Germinal center (tissue), 1 donor: ENCODE measurements at places on chromosomes 1 and 21.

DNA sequence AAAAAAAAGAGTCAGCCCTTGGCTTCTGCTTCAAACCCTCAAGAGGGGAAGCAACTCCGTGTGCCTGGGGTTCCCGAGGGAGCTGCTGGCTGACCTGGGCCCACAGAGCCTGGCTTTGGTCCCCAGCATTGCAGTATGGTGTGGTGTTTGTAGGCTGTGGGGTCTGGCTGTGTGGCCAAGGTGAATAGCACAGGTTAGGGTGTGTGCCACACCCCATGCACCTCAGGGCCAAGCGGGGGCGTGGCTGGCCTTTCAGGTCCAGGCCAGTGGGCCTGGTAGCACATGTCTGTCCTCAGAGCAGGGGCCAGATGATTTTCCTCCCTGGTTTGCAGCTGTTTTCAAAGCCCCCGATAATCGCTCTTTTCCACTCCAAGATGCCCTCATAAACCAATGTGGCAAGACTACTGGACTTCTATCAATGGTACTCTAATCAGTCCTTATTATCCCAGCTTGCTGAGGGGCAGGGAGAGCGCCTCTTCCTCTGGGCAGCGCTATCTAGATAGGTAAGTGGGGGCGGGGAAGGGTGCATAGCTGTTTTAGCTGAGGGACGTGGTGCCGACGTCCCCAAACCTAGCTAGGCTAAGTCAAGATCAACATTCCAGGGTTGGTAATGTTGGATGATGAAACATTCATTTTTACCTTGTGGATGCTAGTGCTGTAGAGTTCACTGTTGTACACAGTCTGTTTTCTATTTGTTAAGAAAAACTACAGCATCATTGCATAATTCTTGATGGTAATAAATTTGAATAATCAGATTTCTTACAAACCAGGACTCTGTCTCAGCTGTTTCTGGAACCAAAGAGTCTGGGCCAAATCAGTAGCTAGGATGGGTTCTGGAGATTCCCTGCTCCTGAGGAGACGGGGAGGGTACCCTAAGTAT lies 26.8 kb upstream of the KDM4A start:
- DNase-seq: no peak

GRCh38 chr1:110816945-110817344 lies 56.0 kb upstream of the CD53 start:
- no peak for DNase-seq

DNA sequence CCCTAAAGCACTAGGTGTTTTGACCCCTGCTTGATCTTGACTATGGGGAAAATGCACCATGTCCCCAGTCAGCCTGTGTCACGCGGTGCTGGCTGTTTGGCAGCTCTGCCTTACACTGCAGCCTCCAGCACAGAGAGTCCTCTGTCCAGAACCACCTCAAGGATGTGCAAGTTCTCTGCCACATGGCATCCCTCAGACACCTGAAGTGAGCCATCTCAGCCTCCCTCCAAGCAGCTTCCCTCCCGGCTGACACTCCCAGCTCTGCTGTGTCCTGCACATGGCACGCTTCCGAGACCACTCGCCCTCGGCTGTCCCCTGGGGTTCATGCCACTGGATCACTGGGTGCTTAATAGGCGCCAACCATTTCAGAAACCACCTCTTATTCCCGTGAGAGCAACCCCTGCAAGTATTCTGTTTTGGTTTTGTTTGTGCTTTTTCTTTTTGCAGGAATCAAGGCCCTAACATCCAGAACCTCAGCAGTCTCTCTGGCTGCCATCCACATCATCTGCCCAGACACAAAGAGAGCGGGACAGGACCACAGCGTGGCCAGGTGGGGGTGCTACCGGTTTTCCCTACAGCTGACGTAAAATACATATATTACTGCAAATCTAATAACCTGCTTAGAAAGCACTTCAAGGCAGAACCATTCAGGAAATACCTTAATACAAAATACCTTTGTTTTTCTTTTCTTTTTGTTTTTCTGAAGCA lies 45.7 kb downstream of the CAPZB start:
- DNase-seq: no peak

GRCh38 chr1:166073489-166073888 lies 93.3 kb downstream of the FAM78B start:
- DNase-seq: no peak

DNA sequence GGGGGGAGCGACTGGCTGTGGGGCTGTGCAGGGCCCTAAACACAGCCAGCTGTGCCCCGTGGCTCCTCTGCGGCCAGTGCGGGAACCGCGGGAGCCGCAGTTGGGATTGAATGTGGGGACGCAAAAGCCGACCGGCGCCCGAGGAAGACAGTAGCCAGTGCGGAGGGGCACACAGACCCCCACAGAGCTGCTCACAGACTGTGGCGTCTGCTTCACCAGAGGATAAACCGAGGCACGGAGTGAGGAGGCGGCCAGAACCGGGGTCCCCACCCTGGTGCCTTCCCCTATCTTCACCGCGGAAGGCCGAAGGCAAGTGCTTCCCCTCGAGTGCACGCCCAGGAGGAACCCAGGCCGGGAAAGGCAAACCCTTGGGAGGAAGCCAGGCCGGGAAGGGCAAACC lies 8.7 kb upstream of the TMEM52 start:
- no peak for DNase-seq

DNA sequence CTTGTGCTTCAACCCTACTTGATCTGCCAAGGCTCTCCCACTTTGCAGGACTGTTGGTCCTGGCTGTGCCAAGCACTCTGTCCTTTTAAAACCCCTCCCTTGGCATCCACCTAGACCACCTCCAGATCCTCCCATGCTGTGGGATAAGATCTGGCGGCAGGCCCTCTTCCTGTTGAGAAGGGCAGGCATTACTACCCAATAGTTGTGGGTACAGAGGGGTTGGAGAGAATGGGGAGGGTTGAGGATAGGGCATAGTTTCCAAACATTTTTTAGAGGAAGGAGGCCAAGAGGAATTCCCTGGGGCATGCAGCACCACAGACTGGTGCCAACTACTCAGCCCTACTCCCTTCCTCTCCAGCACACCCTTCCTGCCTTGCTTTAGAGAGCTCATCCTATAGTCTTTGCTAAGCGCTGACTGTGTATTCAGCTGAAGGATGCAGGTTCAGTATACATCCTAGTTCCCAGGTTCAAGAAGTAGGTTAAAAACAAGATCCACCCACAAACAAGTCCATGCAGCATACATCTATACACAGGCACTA lies 70.7 kb downstream of the TRABD2B start:
- no peak for DNase-seq

DNA sequence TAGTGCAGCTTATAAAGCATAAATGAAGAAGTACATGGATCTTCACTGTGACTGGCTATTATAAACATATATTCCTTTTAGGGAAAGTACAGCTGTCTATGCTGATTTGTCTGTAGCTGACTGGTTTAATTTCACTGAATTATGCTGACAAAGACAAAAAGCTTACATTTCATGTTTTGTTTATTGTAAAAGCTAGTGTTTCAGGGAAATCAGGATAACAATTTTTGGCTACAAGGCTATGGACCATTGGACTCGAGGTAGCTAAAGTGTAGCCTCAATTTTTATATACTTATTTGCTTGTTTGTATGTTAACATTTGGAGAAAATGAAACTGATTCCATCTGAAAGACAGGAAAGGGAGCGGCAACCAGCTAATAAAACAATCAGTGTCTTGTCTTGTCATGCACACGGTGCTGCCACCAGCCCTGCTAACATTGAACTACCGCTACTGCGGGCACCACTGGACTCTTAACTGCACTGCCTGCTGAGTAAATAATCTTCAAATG lies 480.2 kb downstream of the COL11A1 start:
- DNase-seq: no peak

DNA sequence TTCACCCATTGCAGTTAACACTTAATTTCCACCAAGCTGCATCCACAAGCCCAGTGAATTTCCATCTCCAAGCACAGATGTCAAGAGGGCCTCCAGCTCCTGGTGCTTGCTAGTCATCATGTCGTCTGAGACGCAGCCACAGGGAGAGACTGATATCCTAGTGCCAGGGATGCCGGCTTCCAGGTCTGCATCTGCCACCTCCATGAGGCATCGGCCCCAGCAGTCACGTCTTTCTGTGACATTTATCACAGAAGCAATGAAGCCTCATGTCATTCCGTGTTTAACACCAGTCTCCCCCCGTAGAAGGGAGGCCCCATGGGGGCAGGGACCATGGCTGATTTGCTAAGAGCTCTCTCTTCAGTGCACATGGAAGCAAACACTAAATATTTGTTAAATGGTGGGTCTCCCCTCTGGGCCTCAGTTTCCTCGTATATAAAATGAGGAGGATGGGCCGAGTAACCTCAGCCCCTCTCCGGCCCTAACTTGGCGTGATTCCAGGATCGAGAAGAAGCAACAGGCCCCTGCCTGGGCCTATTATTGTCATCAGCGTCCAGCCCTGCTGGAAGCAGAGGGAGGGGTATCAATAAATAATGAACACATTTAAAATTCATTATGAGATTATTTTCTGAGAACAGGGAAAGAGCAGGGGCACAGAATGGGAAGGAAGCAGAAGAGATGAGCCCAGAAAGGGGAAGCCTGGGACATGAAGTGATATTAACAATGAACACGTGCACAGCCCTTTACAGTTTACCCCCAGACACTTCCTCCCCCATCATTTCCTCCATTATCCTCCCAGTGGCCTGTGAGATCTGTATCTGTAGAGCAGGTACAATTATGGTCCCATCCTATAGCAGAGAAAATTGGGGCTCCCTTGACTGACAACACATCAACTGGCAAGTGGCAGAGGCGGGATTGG lies 837 bp upstream of the C1QB start:
- DNase-seq: no peak

DNA sequence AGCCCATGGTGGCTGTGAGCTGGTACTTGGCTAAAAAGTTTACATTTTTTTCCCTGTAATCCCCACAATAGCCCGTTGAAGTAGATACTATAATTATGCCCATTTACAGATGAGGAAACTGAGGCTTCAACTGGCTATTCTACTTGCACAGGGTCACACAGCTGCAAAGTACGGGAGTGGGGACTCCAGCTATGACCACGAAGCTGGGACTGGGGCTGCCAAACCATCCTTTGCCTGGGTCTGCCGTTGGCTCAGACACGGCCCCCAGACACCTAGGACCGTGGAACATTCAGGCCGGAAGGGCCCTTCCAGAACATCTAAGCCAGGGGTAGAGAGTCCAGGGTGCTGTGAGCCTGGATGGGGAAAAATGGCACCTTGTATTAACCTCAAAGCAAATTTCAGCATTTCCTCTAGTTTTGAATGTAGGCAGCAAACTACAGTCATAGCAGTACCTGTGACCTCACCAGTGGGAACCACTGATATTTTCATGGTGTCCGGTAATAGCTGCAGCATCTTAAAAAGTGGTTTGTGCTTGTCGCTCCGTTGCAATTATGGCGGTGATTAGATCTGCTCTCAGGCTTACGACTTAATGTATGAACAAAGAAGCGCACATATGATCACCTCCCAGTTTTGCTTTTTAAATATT lies 4.3 kb downstream of the TP73 start:
- DNase-seq: peak; percentile 51

DNA sequence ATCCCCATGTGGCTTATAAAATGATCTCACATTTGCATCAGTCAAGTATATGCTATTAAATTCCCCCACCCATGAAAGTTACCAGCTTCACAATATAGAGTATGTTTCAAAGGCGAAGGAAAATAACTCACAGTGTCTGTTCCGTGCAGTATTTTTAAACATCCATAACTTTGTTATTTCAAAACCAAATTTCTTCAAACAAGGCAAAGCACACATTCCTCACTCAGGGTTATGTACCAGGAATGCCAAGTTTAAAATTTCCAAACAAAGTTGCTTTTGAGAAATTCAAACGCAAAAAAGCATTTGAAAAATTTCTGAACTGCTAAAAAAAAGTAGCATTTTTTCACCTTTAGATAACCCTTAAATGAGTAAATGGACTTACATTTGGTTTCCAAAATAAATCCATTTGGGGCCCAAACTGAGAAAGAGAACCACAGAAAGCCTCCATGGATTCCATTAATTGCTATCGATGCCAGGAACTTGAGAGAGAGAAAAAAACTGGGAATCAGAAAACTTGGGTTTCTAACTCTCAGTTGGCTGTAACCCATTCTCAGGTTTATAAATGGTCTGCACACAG lies 149.5 kb downstream of the SLC30A10 start:
- no peak for DNase-seq

DNA sequence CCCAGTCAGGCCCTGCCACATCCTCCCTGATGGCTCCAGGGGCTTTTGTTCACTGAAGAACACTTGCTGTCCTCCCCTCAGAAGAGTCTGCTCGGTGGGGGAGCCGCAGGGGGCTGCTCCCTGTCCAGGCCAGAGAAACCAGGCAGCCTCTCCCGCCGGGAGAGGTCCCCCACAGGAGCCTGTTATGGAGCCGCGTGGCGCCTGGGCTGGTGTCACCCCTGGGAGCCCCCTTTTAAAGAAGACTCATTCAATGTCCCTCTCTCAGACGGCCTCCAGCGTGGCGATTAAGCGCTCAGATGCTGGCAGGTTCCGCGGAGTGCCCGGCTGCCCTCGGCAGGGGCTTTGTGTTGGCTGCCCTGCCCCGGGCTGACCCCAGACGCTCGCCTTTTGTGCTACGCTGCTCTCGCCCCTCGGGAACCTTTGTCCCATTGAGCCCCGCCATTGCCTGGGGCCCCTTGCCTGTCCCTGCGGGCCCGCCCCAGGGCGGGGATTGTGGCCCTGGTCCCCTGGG lies 43.1 kb downstream of the SKI start:
- DNase-seq: no peak

DNA sequence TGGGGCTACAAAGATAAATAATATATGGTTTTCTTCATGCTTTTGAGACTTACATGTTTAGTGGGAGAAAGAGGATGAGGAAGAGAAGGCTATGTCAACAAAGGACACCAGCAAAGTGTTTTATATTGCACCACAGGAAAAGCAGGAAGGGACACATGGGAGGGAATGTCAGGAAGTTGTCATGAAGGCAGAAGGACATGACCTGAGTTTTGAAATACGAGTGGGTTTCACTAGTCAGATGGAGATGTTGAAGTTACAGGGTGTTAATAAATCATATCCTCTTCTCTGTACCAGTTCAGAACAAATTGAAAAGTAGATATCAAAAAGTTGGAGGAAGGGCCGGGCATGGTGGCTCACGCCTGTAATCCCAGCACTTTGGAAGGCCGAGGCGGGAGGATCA lies 18.2 kb upstream of the AGO1 start:
- DNase-seq: no peak

DNA sequence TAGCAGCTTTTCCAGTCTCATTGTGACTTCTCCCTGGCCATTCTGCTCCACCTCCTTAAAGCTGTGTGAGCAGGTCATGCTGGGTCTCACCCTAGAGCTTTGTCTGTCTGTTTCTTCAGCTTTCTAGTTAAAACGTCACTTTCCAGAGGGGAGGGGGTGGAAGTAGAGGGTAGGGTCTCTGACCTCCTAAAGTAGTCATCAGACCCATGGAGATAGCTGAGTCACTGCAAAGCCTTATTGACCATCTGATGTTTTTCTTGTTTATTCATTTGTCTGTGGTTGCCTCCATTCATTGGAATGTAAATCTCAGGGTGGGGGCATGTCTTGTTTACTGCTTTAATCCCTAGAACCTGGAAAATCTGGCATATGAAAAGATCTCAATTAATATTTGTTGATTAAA lies 52.7 kb downstream of the ELF3 start:
- DNase-seq: no peak

GRCh38 chr1:208640295-208640694 lies 396.1 kb upstream of the PLXNA2 start:
- no peak for DNase-seq

- DNase-seq: peak; percentile 61
These were observed 13.5 kb upstream of the TNFRSF1B start for GRCh38 chr1:12153181-12153785.
